H54 (cell line): ENCODE measurements at places on chromosomes 11 and 22.

- no peak for DNase-seq
Measured at GRCh38 chr11:65416841-65417701, 5.5 kb upstream of the NEAT1 start.

DNA sequence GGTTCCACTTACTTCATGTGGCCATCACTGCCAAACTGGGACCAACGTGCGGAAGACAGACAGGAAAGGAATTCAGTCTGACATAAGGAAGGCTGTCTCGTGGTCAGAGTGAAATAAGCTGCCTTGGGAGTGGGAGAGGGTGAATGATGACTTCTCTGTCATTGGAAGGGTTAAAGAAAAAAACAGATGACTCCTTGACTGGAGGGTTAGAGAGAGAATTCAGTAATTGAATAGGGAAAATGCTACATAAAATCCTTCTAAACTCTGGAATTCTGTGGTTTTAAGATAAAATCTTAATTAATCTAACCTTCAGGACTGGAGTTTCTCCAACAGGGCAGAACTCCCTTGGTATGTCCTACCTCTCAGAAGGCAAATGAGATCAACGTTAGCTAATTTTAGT lies 33.8 kb downstream of the RAB30 start:
- no peak for DNase-seq

DNA sequence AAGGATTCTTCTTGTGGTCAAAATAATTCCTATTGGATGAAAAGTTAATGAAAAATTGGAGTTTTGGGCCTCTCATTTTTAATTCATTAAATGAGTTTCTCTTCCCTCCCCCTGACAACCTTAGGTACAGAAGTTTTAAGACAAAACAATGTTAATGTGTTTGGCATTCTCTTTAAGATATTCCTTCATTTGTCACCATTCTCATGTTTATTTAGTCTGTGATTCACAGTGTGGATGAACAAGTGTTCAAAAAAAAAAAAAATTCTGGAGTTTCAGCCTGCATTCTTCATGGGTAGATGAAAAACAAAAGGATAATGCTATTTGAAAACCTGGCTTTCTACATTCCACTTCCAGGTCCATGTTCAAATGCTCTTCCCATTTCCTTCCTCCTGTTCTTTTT lies 172.6 kb upstream of the LUZP2 start:
- DNase-seq, result no peak

DNA sequence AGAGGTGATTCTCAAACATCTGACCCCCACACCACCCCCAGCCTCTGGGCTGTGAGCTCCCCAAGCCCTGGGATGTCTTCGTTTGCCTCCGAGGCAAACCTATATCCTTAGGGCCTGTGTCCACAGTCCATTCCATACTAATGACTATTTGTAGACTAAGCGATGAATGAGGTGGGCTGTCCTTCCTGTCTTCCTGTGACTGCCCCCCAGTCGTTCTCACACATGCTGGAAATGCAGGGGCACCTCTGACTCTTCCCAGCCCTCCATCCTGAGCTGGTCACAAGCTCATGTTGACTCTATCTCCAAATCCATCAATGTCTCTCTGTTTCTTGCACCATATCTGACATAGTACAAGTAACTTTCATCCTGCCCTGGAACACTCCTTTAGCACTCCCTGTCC lies 4.8 kb downstream of the ATG16L2 start:
- DNase-seq, result no peak

DNA sequence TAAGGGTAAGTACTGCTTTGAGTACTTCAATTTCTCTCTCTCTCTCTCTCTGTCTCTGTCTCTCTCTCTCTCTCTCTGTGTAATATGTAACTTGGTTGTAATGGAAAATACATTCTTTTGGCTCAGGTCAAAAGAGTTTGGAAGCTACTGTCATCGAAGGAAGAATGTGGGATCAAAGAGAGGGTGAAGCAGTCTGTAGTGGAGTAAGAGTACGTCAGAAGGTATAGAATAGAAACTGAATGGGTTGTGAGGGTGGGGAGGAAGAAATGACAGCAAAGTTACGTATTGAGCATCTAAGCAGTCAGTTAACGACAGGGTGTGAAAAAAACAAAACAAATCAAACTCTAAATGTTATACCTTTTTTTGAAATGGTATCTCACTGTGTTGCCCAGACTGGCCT lies 10.0 kb downstream of the NCAM1 start:
- DNase-seq, result no peak
